ENCODE measurements at places on chromosomes 1 and 21. TPM values are rescaled to one million over a fixed set of nuclear protein-coding genes. Genes with fewer than 3 reads are reported as not detected.

DNA sequence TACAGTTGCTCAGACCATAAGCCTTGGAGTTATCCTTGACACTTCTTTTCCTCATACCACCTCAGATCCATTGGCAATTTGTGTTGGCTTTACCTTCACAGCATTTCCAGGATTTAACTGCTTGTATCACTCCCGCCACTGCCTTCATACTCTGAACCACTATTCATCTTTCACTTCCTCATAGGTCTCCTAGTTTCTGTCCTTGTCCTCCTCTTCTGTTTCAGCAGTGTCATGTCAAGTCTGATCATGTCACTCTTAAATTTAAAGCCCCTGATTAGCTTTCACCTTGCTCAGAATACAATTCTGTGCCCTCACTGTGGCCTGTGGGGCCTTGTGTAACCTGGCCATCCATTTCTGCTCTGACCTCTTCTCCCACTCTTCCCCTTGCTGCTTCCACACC, 34.7 kb upstream of the C1orf115 start:
- no peak for DNase-seq

GRCh38 chr1:16153999-16154673, 1.7 kb downstream of the EPHA2 start:
- peak; percentile 55 for DNase-seq

DNA sequence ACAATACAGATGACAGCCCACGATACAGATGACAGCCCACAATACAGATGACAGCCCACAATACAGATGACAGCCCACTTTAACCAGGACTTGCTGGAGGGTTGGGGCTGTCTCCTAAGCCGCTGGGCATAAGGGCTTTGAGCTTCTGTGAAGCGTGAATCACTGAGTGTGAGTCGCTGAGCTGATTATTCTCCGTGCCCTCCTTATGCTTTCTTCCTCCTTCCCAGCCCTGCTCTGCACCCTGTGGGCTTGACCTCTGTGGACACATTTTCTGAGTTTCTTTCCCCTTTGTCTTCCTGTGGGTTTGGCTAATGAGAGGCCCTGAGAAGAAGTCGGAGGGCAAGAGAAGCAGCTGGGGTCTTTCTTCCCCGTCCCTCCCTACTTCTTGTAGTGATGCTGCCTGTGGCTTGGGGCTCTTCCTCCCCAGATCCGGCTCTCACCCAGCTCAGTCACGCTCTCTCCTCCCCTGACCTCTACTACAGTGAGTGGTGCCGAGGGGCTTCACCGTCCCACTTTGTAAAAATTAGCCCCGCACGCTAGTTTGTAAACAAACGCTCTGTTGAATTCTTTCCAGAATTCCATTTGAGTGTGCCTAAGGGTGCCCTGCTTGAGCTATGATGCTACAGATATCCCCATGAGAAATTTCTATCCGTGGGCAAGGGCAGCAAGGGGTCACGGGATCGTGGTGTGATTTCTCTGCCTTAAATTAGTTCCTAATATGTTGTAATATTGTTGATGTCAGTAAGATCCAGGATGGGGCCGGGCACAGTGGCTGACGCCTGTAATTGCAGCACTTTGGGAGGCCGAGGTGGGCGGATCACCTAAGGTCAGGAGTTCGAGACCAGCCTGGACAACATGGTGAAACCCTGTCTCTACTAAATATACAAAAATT, 46.4 kb upstream of the SOD1 start:
- DNase-seq: no peak

SH2D5 gene
- polyA plus RNA-seq: 14.3 TPM

DNA sequence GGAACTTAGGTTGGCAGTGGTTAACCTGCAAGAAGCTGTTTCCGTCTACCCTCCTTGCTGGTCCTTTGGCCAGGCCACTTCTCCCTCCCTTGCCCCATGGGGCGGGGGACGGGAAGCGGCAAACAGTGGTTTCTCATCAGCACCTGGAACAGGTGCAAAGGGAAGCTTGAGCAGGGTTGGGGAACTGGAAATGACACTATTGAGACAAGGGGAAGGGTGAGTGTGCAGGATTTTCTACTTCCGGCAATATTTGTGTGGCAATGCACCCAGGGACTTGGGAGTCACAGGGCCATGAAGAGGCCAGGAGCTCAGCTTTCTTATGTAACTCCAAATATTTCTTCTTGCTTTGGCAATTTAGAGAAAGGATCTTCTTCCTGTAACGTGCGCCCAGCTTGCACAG, 29.0 kb upstream of the SARS1 start:
- no peak for DNase-seq

GRCh38 chr1:19756480-19756879, 43.2 kb downstream of the TMCO4 start:
- DNase-seq: no peak

DNA sequence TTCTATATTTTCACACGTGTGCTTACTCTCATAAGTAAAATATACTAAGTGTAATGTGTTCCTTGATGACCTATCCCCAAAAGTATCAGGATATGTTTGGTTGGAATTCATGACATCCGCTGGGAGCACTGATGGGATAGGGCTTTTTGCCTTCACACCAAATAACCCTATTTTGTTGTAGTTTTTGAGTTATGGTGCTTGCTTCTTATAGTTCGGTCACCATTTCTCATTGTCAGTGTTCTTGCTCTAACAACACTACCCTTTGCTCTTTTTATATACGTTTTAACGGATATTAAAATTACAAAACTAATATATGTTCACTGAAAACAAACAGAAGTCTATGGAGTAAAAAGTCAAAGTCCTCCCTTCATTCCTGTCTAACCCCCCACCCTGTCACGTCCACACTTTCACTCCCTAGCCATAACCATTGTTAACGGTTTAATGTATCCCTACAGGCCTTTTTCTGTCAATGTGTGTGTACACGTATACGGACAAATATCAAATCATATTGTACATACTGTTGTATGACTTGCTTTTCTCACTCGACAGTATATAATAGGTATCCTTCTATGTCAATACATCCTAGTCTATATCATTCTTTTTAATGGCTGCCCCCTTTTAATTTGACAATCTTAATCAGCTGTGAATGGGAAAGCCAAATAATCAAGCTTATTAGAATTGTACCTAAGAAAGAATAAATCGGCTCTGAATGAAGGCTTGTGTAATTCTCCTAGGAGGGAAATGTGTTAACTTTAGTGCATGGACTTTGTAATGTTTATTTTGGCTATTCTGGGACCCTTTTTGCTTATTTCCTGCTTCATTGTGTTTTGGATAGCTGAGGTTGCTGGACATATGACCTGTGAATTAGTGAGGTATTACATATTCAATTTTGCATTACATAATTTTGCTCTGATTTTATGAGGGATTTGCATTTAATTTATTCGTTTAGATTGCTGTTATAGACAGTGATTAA, 3.5 kb upstream of the RNF220 start:
- no peak for DNase-seq

NUF2 gene
- polyA plus RNA-seq: 11.3 TPM

- no peak for DNase-seq
These were observed 86.3 kb downstream of the LHX9 start for GRCh38 chr1:198003468-198003867.

DNA sequence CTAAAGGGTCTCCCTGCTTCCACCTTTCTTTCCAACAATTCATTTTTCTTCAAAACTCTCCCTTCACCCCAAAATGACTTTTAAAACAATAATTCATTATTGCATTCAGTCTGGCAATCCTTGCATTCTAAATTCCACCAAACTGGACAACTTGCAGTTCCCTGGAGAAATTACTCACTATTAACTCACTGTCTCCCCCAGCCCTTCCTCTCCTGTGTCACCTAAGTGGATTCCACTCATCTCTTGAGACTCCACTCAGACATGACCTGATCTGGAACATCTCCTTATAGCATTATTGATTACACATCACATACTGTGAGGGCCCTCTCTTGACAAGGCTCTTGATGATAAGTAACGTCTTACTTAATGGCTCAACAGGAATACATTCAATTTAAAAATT, 257.1 kb downstream of the BRINP2 start:
- no peak for DNase-seq

DNA sequence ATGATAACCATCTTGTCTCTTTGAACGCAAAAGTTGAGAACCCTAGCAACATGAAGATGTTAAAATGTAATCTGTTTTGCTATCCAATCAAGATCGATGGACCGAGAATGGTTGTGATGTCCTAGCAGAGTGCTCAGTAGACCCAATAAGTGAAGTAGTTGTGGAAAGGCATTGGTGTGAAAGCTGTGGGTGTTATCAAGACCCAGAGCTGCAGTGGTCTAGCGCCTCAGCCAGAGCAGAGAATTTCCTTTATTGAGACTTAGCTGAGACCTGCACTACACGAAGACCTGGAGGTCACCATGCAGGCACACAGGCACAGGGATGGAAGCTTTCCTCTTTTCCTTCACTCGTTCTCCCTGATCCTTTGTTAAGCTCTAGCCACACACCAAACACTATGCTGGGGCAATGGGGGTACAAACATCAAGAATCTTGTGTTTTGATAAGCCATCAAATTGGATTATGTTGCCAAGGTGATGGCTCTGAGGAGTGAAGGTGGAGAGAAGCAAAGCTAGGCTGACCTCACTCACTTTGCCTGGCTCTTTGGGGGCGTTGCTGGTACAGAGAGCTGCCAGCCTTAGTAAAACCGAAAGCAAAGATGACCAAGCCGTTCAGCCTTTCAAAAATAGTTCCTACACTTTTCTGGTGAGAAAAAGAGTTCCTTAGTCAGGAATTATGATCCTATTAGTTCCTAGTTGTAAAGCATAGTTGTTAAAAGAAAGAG, 24.1 kb downstream of the METTL13 start:
- DNase-seq: no peak

All from brain (organoid and tissue), 16 donors.